ENCODE measurements at places on chromosomes 1 and 21.

DNA sequence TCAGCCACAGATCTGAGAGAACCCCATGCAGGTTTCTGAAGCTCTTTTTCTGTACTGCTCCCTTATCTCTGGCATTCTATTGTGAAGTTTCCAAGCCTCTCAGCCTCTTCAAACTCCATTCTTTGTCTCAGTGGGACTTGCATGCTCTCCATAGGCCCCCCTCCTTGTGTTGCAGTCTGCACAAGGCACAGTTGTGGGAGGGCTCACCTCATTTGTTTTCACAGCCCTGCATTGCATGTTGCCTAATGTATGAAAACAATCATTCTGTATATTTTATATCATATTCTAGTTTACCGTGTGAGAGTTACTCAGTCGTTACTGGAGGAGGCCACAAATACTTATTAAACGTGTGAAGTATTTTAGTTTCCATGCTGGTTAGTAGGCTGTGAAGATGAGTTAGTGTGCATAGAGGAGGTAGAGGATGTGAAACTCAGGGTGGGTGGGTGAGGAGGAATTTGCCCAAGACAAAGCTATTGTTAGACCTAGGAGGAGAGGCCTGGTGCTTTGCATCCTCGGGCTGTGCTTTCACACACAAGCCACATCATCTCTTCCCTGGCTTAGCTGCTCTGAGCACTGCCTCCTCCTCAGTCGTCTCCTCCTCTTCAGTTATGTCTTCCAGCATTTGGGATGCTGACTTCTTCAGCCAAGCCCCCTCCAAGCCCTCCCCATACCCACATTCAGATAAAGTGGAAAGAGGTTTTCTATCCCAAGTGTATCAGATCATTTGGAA is 7.8 kb upstream of the CHI3L2 start:
- DNase-seq = no peak

- DNase-seq = no peak
These were observed 8.3 kb downstream of the OLIG2 start for GRCh38 chr21:33033961-33034413.

- DNase-seq = peak; percentile 34
These were observed 33.9 kb downstream of the TMEM51 start for GRCh38 chr1:15187175-15188129.

DNA sequence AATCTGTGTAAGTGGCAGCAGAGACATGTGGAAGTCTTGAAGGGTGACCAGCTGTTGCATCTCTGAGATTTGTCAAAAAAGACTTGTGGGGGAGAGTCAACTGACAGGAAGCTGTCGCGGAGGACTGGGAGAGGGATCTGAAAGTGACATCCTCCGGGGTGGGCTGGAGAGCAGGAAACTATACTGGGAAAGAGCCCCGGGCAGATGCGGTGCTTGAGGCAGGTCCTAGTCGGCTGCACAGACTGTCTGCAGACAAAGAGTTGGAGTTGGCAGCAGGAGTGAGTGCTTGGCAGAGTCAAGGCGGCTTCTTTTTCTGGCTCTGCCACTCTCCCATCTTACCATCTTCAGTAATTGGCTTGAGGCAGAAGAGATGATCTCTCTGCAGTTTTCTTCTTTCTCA is 294.0 kb upstream of the C1orf87 start:
- no peak for DNase-seq

DNA sequence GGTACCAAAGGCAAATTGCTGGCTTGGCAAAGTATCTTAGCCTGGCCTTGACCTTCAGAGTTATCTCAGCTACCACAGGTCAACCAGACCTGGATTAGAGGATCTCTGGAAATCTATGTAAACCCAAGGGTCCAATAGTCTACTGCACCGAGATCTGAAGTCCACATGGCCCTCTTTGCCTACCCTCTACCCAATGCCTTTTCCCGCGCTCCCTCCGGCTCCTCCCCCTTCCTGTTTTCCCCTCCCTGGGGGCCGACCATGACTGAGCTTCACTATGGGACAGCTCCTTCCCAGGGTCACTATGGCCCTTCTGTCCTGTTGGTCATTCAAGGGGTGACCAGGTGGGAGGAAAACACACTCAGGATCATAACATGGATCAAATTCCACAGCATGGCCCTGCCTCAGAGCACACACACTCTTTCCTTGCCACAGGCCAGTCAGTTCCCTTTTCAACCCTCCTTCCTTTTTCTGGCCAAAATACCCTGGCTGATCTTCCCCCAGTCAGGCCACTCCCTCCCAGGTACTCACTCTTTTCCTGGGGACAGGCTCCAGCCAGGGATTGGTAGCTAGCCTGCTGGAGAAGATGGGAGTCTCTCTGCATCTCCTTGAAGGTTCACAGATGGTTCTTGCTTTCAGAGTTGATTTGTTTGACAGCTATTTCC is 19.1 kb upstream of the TMEM183A start:
- no peak for DNase-seq

- peak; percentile 45 for DNase-seq
These were observed 711 bp downstream of the TRNP1 start for GRCh38 chr1:26994020-26994786.

GRCh38 chr1:17276568-17276967 is 27.7 kb downstream of the PADI3 start:
- peak; percentile 85 for DNase-seq

DNA sequence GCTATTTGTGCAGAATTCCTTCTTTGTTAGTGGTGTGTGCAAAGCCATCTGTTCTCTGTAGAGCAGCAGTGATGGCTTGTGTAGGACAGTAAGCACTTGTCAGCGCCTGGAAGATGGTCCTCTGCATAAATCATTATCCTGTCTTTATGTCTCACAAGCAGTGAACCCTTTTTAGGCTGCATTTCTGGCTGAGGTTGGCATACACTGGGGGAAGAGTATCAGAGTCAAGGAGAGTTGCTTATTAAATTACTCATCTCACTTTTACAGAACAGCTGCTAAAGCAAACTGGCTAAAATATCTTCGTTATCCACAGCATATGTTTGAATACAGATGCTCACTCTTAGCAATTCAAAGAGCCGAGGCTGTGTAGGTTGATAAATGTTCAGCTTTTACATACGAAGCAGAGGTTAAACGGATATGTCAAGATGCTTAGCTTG is 54.6 kb upstream of the NCAM2 start:
- no peak for DNase-seq

GRCh38 chr21:43806017-43806710 is 16.8 kb downstream of the RRP1 start:
- no peak for DNase-seq

- peak; percentile 20 for DNase-seq
These were observed 13.1 kb downstream of the KRTAP13-1 start for GRCh38 chr21:30408782-30409494.

DNA sequence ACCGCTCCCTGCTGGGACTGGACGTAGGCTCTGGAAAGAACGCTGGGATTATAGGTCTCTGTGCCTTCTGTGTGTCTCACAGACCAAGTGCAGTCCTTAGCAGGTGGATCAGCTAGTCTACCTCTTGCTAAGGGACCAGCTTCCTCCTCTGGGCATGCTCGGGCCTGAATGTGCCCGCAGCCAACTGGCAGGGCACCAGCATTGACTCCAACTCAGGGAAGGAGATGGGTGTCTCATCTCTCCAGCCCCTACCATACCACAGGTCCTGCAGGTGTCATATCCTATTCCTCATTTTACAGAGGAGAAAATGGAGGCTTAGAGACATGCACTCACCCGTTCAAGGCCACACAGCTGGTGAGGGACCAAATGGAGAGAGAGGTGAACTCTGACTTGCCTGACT is 340.2 kb downstream of the PTPRU start:
- DNase-seq = no peak

- DNase-seq = no peak
These were observed 30.1 kb downstream of the RAP1A start for GRCh38 chr1:111649648-111650047.

DNA sequence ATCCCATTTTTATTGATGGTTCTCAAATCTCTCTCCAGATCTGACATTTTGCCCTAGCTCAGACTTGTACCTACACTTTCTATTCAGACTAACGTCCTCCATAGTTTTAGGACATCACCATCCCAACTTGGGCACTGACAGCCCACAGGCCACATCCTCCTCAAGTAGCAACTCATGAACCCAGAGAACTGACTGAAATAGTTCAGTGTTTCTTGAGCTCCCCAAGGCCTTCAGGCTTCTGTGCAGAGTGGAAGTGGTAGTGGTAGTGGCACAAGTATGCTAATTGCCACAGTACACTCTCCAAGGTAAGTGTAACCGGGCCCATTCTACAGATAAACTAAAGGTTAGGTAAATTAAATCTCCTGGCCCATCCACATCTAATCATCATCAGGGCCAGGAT is 112.6 kb downstream of the SLC45A1 start:
- DNase-seq = no peak

DNA sequence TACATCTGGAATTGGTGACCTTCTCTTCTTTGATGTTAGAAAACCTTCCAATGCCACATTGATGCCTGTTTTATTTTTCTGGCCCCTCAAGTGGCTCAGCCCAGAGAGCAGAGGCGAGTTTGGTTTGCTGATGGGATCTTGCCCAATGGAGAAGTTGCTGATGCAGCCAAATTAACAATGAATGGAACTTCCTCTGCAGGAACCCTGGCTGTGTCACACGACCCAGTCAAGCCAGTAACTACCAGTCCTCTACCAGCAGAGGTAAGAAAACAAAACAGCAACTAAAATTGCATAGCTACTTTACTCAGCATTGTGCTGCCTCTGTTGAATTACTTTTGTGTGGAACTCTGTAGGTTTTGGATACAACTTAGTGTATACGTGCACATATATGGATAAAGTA is 97.6 kb downstream of the CC2D1B start:
- no peak for DNase-seq

GRCh38 chr1:151798571-151798970 is 6.6 kb downstream of the LINGO4 start:
- no peak for DNase-seq

DNA sequence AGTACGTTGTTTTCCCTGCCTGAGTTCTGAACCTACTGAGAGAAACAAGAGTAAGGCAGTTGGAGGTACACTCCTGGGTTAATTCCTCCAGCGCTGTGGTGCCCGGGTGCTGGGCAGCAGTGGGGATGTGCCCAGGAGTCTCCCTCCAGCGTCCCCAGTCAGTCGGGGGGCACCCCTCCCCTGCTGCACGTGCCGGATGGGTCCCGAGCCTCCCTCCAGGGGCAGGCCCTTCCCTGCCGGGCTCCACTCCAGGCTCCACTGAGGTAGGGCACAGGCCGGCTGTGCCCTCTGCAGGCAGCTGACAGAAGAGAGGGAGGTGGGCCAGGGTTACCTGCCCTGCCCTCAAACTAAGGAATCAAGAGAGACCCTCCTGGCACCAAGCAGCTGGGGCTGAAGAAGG is 238.1 kb upstream of the VAMP3 start:
- no peak for DNase-seq

GRCh38 chr1:162470216-162470615 is 27.4 kb upstream of the UHMK1 start:
- no peak for DNase-seq

GRCh38 chr1:99537886-99538617 is 107.9 kb upstream of the PALMD start:
- no peak for DNase-seq

GRCh38 chr1:170200621-170201397 is 55.0 kb downstream of the NTMT2 start:
- DNase-seq = peak; percentile 14

DNA sequence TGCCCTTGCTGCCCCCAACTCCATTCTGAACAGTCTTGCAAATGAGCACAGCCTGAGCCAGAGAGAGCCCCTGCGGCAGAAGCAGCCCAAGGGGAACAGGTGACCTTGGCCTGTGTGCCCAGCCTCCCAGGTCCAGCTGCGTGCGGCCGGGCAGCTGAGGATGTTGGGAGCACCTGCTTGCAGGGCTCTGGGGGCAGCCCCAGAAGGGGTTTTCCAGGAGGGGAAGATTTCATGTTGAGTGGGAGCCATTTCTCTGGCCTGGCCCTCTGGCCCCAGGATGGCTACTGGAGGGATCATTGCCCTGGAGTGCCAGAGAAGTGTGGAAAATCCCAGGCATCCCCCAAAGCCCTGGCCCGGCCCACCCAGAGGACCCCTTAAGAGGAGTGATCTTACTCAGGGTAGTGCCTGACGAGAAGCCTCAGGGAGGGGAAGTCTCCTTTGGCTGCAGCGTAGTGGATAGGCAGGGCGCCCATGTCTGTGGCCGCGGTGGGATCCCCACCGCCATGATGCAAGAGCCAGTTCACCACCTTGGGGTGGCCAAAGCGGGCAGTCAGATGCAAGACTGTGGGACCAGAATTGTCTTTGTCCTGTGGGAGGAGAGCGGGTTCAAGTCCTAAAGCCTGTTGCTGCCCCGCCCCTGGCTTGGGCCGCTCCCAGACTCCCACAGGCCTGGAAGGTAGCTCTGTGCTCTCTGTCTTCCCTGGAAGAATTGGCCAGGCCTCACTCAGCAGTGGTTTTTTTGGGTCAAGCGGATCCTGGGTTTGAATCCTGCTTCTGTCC is 20.6 kb upstream of the RNU1-4 start:
- DNase-seq = no peak

- no peak for DNase-seq
These were observed 346.4 kb upstream of the DAB1 start for GRCh38 chr1:57770236-57770635.

DNA sequence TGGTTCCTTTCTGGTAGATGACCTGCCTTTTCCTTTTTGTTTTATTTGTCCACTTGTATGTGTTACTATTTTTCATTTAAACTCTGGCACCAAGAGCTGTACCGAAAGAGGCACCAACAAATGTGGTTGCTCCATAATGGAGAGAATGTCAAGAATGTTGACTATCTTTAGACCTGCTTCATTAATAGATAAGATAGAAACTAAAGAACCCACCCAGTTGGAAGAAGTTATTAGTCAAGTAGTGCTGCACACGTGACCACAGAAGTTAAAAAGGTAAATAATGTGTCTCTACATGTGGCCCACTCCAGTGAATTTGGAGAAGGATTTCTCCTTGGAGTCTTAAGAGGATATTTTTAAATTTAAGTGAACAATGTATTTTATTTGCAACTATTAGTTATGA is 9.3 kb downstream of the ATP1A1 start:
- DNase-seq = no peak

DNA sequence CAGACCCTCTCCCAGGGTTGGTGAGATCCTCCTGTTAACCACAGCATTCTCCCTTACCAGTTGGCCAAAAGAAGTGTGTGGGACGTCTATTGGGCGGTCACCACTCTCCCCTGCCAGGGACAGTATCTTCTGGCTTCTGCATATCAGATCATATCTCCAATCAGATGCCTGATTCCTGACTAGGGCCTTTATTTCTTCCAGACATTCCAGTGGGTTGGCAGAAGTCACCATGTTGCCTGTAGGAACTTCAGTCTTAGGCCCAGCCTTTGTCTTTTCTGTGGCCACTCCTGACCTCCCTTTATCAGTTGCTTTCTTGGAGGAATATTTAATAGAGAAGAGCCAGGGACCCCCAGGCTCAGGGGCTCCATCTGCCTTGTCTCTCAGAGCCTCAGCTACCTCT is 130.4 kb upstream of the F3 start:
- DNase-seq = no peak

DNA sequence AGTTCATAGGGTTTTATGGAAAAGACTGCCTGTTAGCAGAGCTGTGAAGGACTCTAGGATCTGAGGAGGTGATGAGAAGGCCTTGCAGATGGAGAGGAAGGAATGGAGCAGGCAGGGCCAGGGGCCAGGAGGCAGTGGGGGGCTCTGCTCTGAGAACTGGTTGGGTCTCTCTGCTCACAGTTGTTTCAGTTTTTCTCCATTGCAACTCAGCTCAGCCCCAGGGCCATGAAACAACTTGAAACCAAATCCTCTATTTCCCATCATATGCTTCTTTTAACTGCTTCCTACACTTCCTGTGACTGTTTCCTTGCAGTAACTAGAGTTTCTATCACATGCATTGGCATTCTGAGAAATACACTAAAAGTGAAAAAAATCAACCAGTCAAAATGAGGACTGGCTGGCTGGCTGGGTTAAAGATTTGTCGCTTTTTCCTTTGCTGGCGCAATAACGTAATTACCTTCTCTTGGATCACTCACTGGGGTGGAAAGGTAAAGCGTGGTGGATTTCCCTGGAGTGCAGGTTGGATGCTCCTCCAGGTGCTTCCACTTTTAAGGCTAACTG is 172.0 kb downstream of the CDC7 start:
- DNase-seq = no peak
